ENCODE measurements at places on chromosomes 4 and X.

GRCh38 chrX:27746516-27746915 is 61.3 kb upstream of the MAGEB10 start:
- no peak for DNase-seq

DNA sequence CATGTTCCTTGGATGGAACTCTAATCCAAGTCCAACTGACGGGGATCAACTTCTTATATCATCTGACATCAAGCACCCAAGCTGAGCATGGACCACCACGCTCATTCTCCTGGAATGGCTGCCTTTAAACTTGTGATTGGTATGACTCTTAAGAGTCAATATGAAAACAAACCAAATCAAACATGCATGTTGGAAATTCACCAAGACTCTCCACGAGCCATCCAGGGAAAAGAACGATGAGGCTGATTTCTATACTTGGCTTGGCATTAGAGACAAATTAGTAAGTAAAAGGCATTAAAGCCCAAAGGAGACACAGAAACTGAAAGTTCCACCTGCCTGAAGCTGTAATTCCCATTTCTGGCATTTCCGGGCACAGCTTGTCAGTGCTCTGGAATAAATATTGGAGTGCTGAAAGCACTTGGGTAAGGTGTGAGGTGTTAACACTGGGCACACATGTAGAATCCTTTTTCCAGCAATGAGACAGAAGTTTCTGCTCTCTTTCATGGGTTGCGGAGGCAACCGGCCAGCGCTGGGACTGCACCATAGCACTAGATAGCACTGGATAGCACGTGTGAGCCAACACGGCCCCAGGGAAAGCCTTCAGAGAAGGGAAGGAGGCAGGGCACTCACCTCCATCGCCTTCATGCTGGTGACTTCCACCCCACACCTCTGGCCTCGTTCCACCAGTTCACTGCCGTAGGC is 42.1 kb upstream of the CENPU start:
- no peak for DNase-seq

GRCh38 chr4:110484767-110485166 is 8.8 kb downstream of the ENPEP start:
- DNase-seq, result no peak

- DNase-seq, result no peak
These were observed 127.6 kb upstream of the NUDT6 start for GRCh38 chr4:123050018-123050417.

DNA sequence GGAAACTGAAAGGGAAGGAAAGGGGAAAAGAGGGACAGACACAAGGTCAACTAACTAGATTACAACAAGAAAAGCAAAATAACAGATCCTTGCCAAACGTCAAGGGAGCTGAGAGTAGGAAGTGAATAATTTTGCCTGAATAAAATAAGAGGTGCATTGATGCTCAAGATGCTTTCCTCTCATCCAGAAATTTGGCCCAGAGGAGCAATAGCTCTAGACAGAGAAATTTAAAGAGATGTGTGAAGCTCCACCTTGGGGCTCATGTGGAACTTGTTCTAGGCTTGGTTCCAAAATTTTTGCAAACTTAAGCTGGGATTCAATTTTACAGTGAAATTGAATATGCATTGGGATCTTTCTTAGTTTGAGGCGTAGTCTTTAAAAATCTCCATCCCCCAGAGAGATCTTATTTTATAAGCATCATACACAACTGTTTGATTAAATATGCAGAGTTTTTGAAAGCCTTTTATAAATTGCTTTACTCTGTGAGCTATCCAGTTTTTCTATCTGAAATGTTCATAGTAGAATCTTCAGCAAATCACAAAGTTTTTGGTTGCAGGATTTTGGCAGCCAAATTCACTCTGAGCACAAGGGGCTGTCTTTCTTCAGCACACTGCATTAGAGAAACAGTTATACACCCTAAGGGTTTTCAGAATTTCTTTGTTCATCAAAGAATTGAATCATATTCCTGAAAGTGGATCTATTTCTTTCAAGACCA is 1159.5 kb downstream of the ADGRL3 start:
- no peak for DNase-seq

Data from cardiac septum (tissue), 1 donor.